CD4-positive, alpha-beta T cell treated with Interleukin-21 for 1 hour (primary cell): ENCODE measurements at places on chromosomes 12 and 14.
A peak's percentile ranks its signal among the peaks of the same experiment; 100 is the strongest.

DNA sequence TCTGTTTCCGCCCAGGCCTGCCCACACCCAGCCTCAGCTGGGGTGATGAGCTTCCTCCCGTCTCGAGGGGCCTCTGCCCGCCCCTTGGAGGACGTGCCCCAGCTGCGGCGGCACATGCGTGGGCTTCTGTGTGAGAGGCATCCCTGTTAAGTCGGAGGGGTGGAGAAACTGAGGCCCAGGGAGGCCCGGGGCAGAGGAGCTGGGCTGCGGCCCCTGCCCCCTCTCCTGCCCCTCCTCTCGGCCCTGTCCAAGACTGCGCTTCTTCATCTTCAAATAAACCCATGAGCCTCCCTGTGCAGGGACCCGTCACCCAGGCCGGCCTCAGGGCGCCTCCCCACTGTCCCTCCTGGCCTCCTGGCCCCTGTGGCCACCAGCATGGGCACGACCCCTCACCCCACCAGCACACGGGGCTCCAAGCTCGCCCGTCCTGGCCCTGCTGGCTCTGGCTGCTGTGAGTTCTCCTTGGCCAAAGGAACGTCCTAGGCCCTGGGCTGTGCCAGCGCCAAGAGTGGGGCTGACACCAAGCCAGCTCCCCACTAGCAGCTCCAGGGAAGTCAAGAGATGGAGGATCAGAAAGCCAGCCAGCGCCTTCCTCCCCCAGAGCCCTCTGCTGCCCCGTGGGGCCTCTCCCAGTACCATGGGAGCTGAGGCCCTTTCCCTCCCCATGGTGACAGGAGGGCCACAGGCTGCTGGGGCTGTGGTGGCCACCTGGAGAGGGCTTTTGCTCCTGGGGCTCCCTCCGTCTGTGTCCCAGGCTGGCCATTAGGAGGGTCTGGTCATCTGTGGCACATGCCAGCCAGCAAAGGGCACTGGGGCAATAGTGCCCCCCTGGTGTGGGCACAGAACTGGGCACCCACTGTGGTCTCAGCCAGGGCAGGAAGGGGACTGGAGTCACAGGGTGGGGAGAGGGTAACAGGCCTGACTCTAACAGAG is 180.4 kb downstream of the KIF26A start:
- DNase-seq: no peak

GRCh38 chr14:95222151-95222631 is 64.9 kb upstream of the DICER1 start:
- DNase-seq: no peak

DNA sequence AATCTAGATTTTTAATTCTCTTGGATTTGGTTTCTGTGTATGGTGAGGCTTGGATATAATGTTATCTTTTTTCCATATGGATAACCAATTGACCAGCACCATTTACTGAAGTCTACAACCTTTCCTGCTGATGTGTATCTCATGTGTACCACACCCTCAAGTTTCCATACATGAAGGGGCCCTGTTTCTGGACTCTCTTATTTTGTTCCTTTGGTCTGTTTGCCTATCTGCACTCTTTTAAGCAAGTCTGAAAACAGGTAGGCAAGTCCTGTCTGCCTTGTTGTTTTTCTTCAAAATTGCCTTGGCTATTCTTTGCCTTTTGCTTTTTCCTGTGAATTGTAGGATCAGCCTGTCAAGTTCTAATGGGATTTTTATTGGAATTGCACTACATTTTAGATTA is 44.6 kb downstream of the MAX start:
- no peak for DNase-seq

DNA sequence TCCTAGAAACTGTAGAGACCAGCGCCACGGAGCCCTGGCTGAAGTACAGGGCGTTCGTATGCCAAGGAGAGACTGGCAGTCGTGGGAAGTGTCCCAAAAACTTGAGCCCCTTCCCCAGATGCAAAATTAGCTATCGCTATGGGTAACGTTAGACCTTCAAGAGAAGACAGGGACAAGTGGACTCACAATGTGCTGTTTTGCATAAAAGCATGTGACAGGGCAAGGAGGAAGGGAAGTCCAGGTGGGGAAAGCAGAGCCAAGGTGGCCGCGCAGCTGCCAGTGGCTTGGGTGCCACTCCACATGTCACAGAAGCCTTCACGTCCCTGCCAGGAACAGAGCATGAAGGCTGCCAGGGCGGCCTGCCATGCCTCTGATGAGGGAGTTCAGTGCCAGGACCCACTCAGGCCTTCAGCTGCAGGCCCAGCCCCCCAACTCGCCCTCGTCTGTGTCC is 61.2 kb upstream of the DYNC1H1 start:
- DNase-seq: no peak

DNA sequence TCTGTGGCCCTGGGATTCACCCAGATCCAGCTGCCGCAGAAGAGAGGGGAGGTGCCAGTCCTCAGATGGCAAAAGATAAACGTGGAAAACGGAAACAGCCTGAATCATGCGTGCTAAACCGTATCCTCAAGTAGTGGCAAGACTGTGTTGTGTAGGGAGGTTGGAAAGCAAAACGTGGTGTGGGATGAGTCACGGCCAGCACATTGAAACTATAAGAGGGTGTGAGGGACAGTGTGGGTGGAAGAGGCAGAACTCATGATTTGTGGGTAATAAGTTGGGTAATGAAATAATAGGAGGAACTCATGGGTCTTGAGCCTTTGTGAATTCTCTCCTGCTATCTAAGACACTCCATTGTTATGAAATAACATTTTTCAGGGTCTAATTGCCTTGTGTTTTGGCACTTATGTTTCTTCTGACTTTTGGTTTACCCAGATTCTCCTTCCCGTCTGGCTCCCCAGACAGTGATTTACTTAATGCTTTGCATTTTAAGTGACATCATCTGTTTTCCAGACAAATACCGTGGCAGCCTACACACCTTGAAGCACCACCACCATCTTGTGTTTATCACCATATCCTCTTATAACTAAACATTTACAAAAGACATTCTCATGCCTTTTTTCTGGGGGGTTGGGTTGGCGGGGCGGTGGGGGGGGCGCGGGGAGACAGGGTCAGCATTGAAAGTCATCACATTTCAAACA is 62.3 kb upstream of the PTCSC3 start:
- DNase-seq: no peak

DNA sequence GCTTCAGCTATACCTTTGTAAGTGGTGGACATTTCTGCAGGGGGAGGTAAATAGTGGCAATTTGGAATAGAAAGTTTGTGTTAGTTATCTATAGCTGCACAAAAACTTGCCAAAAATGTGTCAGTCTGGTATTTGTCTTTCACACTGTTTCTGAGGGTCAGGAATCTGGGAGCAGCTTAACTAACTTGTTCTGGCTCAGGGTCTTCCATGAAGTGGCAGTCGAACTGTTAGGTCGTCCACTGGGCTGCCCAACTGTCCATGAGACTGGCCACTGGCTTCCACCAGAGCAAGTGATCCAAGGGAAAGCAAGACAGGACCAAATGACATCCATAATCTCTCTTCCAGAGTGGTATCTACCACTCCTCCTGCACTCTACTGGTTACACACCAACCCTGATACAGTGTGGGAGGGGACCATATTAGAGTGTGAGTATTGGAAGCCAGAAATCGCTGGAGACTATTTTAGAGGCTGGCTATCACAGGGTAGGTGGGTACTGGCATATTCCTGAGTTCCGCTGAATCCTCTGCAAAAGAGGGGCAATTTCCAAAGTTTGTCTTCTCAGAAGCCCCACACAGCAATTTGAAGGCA is 60.9 kb downstream of the DYRK2 start:
- DNase-seq: no peak

- no peak for DNase-seq
These were observed 71.6 kb downstream of the ASCL1 start for GRCh38 chr12:103028881-103029639.

- DNase-seq: no peak
These were observed 99.6 kb downstream of the SLC25A47 start for GRCh38 chr14:100422556-100423316.

DNA sequence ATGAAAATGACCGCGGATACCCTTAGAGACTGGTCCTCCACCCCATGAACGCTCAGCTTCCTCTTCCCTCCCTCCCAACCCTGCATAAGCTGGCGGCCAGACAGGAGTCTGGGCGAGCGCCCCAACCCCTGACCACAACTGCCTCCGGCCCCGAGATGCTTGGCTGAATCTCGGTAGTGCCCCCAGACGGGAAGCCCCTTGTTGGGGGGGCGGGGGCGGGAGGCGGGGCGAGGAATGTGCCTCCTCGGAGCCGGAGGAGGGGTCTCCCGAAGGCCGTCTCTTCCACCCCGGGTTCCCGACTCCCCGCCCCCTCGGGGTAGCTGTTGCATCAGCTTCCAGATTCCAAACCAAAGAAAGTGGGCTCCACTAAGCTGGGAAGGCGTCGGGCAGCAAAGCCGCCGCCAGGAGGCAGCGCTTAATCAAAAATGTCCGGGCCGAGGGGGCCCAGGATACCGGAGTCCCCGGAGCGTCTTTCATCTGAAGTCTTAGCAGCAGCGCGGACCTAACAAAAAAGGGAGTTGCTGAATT is 7.1 kb upstream of the MRPL52 start:
- DNase-seq: peak; percentile 75

- DNase-seq: no peak
These were observed 121.8 kb downstream of the TBC1D30 start for GRCh38 chr12:64946132-64946829.

DNA sequence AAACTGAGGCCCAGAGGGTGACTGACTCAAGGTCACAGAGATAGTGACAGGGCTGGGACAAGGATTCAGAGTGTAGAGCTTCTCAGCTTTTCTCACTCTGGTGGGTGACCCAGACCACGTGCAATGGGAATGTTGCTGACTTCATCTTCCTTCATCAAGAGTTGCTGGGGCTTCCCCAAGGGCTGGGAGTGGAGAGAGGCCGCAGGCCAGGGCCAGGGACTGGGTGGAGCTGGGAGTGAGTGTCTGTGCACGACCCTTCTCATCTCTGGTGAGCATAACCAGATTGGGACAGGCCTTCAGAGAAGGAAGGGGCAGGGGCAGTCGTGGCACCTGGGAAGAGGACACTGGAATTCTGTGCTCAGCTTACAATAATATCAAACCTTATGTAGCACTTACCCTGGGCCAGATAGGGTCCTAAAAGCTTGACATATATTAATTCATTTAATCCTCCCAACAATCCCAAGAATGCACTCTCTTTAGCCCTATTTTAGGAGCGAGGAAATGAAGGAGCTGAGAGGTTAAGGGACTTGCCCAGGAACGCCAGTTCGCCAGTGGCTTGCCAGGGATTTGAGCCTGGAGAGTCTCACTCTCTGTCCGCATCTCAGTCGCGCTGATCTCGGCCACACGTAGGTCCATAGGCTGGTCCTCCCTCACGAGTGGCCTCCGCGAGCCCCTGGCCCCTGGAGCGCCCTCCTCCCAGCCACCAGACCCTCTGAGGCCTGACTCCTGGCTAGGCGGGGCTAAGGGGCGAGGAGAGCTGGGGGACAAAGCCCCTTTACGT is 15.8 kb downstream of the KRT18 start:
- no peak for DNase-seq

- DNase-seq: no peak
These were observed 14.9 kb downstream of the DCAF5 start for GRCh38 chr14:69137843-69138535.

GRCh38 chr12:19970821-19971220 is 397.5 kb upstream of the PDE3A start:
- no peak for DNase-seq

DNA sequence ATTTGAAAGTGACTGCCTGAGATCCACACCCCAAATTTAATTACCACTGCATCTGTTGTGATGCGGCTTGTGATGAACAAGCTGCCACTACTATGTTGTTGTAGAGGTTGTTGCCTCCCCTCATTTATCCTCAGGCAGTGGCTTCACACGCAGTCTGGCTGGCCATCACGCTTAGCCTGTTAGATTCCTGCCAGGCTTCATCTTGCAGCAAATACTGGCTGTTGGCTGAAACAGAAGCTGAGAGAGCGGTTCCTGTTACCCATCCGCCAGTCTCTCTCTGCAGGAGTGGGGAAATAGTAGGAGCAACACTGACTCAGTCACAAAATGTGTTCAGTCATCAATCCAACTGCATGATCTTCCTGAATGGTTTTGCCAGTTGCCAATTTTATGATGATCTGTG is 934.4 kb downstream of the FLRT2 start:
- no peak for DNase-seq

GRCh38 chr14:57533214-57533613 is 39.6 kb upstream of the CCDC198 start:
- no peak for DNase-seq

DNA sequence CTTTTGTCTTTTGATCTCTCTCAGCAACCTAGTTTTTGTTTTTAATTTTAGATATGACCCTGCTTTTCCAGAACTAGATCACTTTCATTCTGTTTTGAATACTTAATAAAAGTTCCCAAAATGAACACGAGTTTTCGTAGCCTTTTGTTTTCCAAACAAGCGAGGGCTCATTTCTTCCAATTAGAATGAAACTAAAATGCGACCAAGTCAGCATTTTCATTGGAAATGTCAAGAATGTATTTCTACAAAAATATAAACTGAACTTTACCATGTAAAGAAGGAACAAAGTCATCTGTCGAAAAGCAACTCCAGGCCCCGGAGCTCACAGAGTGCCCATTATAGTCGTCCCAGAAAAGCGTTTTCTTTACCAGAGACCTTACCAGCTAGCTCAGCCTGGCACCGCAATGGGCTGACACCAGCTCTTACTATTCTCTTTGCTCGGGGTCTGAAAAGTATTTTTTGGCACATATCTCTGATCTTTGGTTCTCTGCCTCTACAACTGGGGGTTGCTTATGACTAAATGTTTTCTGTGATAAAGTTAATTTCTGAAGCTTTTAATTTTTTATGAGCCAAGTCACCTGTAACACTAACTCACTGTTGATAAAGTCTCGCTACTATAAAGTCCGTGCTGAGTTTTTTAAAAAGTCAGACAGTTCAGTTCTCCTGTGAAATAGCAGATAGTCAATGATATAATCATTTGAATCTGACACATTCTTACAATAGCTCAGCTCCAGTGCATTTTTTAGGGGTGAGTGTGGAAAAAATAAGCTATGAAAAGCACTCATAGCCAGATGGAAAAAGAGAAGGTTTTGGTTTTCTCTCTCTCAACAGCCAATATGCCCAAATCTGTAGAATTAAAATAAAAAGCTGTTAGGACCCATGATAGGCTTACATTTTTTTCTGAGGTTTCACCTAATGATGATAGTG is 43.4 kb downstream of the SAMD4A start:
- no peak for DNase-seq

DNA sequence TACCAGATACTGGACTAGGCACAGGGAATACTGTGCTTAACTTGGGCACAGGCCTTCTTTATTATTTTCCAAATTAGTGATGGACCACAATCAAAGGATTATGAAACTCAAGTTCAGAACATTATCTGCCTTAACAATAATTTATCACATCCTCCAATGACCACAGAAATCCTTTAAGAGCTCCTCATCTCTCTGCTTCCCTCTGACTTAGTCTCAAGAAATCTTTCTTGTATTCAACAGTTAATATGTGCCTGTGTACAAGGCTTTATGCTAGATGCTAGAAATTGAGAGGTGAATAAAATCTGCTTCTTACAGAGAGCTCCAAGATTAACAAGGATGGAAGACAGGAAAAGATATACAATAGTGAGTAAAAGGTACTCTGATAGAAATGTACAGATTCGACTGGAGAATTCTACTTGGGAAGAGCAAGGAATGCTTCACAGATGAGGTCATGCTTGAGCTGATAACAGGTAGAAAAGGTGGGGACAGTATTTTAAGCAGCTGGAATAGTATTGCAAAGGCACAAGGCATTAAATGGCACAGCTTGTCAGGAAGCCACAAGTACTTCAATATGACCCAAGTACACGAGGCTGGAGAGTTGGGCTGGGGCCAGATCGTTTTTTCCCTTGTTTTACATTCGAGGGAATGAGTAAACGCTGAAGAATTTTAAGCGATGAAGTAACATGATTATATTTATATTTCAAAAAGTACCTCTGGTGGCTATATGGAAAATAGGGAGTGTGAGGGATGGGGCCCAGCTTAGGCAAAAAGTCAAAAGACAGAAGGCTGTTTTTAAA is 55.1 kb upstream of the ARID2 start:
- no peak for DNase-seq

- no peak for DNase-seq
These were observed 44.4 kb downstream of the DGLUCY start for GRCh38 chr14:91158091-91158790.
